ENCODE measurements at places on chromosomes 3 and 15.
A peak's percentile ranks its signal among the peaks of the same experiment; 100 is the strongest.

DNA sequence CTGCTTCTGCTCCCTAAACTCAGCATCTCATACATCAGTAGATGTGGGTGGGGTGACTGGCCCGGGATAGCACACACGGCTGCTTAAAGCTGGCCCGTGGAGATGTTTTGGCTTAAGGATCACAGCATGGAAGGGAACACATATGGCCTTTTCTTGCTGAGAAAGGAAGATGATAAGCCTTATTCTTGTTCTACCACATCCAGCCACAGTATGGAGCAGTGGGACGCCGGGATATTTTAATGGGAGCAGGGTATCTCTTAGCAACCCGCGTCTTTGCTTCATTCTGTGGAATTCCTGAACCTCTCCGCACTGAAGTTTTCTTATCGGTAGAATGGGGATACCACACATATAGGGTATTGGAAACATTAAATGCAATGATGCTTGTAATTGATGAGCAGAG is 94.1 kb upstream of the PROK2 start:
- DNase-seq, result no peak

DNA sequence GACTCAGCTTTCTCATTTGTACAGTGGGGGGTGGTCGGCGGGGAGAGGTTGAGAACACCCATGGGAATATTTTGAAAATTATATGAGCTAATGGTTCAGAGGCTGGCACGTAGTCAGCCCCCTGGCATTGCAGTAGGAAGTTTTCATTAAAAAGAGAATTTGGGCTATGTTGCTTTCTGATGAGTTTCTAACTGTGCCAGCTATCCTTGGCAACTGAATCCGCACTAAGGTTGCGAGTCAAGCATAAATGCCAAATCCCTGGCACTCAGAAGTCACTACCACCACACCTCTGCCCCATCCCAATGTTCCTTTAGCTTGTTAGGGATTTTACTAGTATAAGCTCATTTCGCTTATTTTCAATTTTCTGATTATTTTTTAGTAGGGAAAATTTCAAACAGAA is 91.6 kb downstream of the DNASE1L3 start:
- no peak for DNase-seq

DNA sequence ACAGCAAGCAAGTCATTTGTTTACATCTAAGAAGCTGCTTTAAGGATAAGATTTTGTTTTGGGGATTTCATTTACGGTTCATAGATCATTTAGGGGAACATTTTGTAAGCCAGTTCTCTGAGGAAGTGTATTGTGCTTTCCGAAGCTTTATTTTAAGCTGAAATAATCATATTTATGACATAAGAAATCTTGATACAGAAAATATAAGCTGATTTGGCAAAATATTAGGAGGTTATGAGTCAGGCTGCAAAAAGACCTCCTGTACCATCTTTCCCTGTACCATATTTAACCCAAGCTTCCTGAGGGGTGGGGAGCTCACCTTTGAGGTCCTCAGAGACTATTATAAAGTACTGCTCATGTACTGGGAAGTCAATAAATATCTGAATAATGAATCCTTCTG is 8.1 kb upstream of the EIF4E3 start:
- DNase-seq, result no peak

DNA sequence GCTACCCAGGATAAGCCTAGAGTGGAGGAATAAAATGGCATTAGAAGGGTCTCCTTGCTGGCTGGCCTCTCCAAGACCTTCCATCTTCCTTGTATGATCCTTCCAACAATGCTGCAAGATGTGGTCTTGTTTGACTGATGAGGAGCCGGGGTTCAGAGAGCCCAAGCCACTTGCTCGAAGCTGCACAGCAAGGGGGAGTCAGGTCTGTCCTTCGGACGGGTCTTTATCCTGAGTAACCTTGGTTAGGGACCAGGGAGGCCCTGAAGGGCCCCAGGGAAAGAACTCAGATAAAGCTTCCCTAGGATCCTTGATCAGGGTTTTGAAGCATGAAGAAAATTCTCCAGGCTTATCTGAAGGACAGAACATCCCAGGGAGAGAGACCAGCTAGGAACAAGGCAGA is 7.0 kb upstream of the DNAJB8 start:
- DNase-seq, result no peak

DNA sequence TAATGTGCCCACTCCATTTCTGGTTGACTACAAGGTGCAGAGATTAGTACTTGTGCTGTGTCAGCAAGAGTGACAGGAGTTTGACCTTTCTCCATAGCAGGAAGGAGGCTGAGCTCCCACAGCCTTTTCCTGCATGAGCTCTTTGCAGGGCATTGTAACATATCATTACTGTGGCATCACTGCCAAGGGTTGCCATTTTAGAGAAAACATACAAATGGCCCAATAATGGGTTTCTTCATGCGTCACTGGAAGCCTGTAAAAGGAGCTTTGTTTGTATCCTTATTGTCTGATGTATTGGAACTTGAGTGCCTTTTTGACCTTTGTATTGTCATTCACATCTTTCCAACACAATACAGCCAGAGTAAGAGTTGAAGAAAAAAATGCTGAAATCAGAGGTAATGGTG is 323.0 kb upstream of the CDIN1 start:
- DNase-seq, result no peak

- DNase-seq, result no peak
Observed at GRCh38 chr15:69554279-69554961, 101.8 kb downstream of the RPLP1 start.

DNA sequence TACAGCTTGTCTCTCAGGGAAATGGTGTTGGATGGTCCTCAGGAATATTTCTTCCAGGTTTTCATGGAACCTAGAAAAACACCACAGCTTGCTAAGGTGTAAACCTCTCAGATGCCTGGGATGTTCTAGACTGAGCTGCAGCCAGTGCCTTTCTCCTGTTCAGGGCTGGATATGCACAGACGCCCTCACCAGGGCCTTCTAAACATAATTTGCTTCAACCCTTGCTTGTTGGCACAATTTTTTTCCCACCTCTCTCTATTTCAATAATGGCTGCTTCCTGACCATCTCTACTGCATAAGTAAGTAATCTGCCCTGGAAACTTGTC is 28.2 kb downstream of the SIAH2 start:
- no peak for DNase-seq

DNA sequence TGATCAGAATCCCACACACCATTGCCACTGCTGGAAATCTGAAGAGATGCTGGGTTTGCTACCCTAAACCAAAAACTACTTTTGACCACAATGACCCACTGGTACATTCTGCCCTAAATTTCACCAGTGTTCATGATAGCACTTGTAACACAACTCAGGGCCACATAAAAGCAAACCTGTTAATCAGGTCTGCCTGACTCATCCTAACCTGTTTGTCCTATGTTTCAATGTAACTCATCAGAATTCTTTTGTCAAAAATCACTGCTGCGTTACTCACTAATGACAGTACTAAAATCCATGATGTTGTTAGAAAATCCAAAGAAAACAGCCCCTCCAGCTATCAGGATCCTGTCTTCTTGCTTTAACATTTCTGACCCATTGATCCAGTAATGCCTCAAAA is 55.6 kb upstream of the XCR1 start:
- DNase-seq, result no peak

- DNase-seq, result no peak
Observed at GRCh38 chr15:70494517-70494851, 268.9 kb downstream of the UACA start.

DNA sequence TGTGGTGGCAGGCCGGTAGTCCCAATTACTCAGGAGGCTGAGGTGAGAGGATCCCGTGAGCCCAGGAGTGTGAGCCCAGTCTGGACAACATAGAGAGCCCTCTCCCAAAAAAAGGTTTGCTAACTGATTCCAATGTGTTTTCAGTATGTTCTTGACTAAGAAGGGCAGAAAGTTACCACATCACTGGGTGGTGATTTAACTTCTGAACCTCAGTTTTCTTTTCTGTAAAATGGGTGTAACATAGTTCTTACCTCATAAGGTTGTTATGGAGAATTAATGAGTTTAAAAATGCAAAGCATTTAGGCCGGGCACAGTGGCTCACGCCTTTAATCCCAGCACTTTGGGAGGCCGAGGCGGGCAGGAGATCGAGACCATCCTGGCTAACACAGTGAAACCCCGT is 28.5 kb upstream of the RAF1 start:
- no peak for DNase-seq

GRCh38 chr3:172125963-172126457 is 86.6 kb downstream of the FNDC3B start:
- DNase-seq, result no peak

GRCh38 chr3:31693346-31693745 is 160.6 kb downstream of the STT3B start:
- DNase-seq, result no peak

GRCh38 chr3:151169262-151169947 is 33.6 kb downstream of the GPR171 start:
- no peak for DNase-seq

- DNase-seq, result no peak
Observed at GRCh38 chr3:193702967-193703366, 110.0 kb downstream of the OPA1 start.

- DNase-seq, result no peak
Observed at GRCh38 chr3:51354731-51355615, 30.1 kb upstream of the MANF start.

DNA sequence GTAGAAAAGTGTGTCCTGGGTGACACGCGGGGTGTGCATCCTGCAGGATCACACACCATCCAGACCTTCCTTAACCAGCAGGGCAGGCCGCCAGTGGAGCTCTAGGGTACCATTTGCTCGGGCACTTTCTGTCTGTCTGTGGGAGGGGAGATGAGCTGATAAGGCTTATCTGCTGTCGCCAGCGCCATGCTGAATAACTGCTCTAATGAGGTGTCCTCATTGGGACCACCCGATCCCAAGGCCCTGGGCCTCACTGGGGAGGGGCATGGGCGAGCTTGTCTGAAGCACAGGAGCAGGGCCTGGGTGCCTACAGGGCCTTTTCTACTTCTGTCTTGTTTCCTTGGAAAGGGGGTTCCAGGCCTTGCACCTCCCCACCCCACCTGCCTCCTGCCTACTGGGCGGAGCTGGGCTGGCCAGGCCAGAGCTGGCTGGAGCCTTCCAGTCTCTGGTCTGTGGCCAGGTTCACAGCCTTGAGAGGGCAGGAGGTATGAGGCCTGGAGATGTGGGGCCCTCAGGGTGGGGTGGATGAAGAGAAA is 2.5 kb upstream of the GATA2 start:
- DNase-seq, result peak; percentile 89

DNA sequence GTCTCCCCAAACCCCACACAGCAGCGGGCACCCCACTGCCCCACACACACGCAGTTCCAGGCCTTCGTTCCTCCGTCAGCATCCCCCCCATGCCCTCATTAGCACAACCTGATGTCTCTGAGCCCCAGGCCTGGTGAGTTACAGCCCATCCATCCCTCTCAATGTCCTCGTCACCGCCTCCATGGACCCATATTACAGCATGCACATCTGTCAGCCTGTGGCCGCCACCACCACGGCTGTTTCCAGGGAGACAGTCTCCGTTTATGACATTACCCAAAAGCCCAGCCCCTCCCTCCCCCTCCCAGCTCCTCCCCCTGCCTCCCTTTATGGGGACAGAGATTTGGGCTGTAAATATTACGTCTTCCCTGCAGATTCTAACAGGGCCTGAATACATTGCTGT is 143.1 kb upstream of the LINGO1 start:
- DNase-seq, result no peak

- no peak for DNase-seq
Observed at GRCh38 chr3:122014741-122015140, 7.3 kb downstream of the ILDR1 start.

- DNase-seq, result no peak
Observed at GRCh38 chr15:39376371-39376909, 204.4 kb upstream of the THBS1 start.

DNA sequence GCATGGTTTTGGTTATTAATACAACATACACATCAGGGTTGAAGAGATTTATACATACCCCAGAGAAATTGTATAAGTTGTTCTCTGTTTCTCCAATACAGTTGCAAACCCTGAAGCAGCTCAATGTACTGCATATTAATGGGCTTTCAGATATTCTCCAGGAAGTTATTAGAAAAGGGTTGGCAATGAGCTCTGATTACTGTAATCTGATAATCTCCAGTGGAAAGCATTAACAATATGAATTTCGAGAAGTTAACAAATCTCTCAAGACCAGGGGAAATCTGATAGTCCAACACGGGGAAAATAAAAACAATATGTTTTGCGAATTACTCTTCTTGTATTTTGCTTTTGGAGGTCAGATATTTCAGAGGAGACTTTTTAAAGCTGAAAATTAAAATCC is 950.1 kb downstream of the TBL1XR1 start:
- no peak for DNase-seq

- DNase-seq, result no peak
Observed at GRCh38 chr15:101063212-101063611, 144.1 kb downstream of the LRRK1 start.

DNA sequence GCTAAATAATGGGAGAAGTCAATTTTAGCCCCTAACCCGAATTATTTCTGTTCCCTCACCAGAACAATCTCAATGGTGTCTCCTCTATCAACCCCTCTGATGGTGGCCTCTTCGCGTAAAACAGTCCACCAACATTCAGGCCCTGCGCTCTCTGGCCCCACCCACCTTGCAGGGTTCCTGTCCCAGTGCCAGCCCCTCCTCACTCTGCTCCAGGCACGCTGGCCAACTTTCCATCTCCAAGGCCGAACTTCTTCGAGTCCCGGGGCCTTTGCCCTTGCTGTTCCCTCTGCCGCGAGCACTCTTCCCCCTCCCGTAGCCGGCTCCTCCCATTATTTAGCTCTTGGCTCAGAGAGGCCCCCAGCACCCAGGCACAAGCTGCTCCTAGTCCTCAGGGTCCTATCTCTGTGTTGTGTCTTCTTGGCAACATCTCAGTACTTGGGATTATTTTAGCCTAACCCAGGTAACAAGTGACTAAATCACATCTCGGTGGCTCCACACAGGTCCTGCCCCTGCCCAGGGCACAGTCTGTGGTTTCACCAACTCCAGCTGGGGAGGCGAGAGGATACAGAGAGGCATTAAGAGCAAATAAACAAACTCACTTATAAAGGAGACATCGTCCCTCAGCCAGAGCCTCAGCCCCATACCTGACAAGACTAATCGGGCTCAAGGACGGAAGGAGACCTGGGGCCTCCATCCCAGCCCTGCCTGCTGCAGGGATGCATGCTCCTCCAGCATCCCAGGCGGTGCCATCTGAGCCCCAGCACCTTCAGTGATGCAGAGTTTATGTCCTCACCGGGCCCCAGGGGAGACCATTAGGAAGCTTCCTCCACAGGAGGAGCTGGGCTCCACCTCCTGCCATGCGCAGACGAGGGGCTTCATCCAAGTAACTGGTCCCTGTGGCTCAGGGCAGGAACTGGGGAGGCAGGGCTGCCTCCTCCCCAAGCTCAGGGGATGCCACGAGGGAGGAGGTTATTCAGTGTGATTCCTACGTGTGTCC is 19.7 kb upstream of the IQSEC1 start:
- no peak for DNase-seq

GRCh38 chr3:85589145-85589544 is 630.4 kb downstream of the CADM2 start:
- DNase-seq, result no peak

DNA sequence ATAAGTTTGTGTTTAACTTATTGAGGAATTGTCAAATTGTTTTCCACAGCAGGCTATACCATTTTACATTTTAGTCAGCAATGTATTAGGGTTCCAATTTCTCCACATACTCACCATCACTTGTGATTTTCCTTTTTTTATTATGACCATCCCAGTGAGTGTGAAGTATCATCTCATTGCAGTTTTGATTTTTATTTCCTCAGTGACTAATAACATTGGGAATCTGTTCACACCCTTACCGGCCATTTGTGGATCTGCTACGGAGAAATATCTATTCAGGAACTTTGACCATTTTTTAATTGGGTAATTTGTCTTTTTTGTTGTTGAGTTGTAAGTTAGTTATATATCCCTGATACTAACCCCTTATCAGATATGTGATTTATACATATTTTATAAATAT is 54.8 kb upstream of the LMCD1 start:
- DNase-seq, result no peak

- no peak for DNase-seq
Observed at GRCh38 chr3:64105816-64106215, 82.5 kb upstream of the PSMD6 start.

GRCh38 chr3:129360171-129360611 is 68.2 kb downstream of the EFCAB12 start:
- DNase-seq, result peak; percentile 65

Data from erythroblast (primary cell).